ENCODE measurements at places on chromosomes 11 and 22. TPM values are rescaled to one million over a fixed set of nuclear protein-coding genes. Genes with fewer than 3 reads are reported as not detected.

- peak; percentile 65 for DNase-seq
- peaks cover 44% of the 10 kb centered on the region for H3K4me1 ChIP-seq
- H3K27ac ChIP-seq = 0 out of 2 replicates have a peak overlapping the region, but pooled peaks have one; percentile 21
- H3K36me3 ChIP-seq = peaks cover 8% of the 10 kb centered on the region
- H3K27me3 ChIP-seq = no peaks in the 10 kb centered on the region
- no peak overlapping the region for H3K4me3 ChIP-seq
Observed at GRCh38 chr22:45226503-45227186, 14.0 kb downstream of the KIAA0930 start.

GRCh38 chr22:25352294-25352680, 132.8 kb downstream of the CRYBB2 start:
- DNase-seq = no peak
- no peaks in the 10 kb centered on the region for H3K4me1 ChIP-seq
- H3K4me3 ChIP-seq = no peak overlapping the region
- H3K27me3 ChIP-seq = no peaks in the 10 kb centered on the region
- peaks cover 94% of the 10 kb centered on the region for H3K36me3 ChIP-seq

- no peak for DNase-seq
- H3K36me3 ChIP-seq = no peaks in the 10 kb centered on the region
- no peak overlapping the region for H3K4me3 ChIP-seq
- no peak overlapping the region for H3K27ac ChIP-seq
Observed at GRCh38 chr11:130439160-130439519, 9.3 kb upstream of the ADAMTS15 start.

- no peaks in the 10 kb centered on the region for H3K4me1 ChIP-seq
- H3K27ac ChIP-seq = no peak overlapping the region
- no peaks in the 10 kb centered on the region for H3K36me3 ChIP-seq
- H3K4me3 ChIP-seq = no peak overlapping the region
- peaks cover 2% of the 10 kb centered on the region for H3K27me3 ChIP-seq
- DNase-seq = no peak
Observed at GRCh38 chr11:34788642-34789041, 127.5 kb downstream of the APIP start.

DNA sequence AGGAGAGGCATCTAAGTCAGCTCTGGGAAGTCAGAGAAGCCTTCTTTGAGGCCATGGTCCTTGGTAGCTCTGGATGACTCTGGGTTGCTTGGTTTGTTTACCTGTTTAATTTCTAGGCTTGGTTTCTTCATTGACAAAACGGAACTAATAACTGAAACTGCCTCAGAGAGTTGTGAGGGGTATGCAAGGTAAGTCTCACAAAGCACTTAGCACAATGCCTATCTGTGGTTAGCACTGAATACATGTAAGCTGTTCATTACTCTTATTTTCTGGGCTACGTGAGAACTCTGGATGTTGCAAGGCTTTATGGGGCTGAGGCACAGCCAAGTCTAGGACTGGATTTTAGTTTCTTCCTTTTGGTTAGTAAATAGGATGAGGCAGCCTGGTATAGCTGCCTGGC, 225.8 kb upstream of the NCAM1 start:
- no peaks in the 10 kb centered on the region for H3K36me3 ChIP-seq
- no peaks in the 10 kb centered on the region for H3K27me3 ChIP-seq
- no peak overlapping the region for H3K27ac ChIP-seq
- no peak for DNase-seq
- no peaks in the 10 kb centered on the region for H3K4me1 ChIP-seq
- no peak overlapping the region for H3K4me3 ChIP-seq

- H3K27me3 ChIP-seq = no peaks in the 10 kb centered on the region
- H3K4me3 ChIP-seq = no peak overlapping the region
- no peaks in the 10 kb centered on the region for H3K4me1 ChIP-seq
- no peak for DNase-seq
- H3K27ac ChIP-seq = no peak overlapping the region
Observed at GRCh38 chr11:114880442-114880841, 202.1 kb downstream of the NXPE2 start.

DNA sequence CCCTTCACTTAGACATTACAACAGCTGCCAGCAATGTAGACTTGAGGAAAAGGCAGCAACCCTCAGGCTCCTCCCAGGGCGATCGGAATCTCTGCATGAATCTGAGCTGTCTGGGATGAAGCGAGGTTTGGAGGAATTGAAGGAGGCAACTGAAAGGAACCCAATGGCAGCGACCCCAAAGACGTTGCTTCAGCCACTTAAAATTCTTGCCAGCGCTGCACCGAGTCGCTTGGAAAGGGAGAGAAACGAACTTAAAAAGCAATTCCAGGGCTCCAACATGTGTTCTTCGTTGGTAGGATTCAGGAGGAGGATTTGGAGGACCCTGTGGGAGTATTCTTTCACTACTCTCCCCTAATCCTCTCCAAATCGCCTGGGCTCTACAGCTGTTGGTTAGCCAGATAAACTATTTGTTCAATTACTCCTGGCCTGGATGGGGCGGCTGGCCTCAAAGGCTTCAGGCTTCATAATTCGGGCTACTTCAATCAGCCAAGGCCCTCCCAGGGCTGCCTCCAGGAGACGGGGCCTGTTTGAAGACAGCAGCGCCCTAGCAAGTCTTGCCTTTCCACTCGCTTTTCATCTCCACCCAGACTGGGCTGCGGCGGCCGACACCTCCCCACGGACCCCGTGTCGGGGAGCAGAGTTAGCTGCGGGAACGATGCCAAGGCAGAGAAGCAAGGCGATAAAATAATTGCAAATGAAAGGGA, 72.4 kb upstream of the TMEM45B start:
- H3K4me3 ChIP-seq = no peak overlapping the region
- no peak overlapping the region for H3K27ac ChIP-seq
- no peaks in the 10 kb centered on the region for H3K4me1 ChIP-seq
- no peaks in the 10 kb centered on the region for H3K27me3 ChIP-seq
- H3K36me3 ChIP-seq = no peaks in the 10 kb centered on the region

DNA sequence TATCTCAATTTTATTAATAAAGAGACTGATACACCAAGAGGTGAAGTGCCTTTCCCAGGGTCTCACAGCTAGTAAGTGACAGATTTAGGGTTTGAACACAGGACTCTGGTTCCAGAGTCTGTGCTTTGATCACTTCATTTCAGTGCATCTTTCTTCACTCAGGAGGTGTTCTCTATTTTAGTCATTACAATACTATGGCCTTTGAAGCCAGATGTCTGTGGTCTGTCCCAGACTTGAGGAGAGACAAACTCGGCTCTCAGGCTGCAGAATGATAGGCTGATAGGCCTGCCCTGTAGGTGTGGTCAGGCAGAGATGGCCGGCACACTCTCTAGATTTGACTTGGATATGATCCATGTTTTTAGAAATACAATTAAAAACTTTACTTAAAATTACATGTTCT, 478.5 kb upstream of the CCDC90B start:
- DNase-seq = no peak
- H3K4me3 ChIP-seq = no peak overlapping the region
- H3K27ac ChIP-seq = no peak overlapping the region
- no peaks in the 10 kb centered on the region for H3K4me1 ChIP-seq
- no peaks in the 10 kb centered on the region for H3K36me3 ChIP-seq
- H3K27me3 ChIP-seq = no peaks in the 10 kb centered on the region

Gene RIMBP3C
- total RNA-seq = 0.81 TPM

Gene GRAMD1B
- total RNA-seq = 6.8 TPM
